T-cell (primary cell): ENCODE measurements at places on chromosomes 13 and 19.

GRCh38 chr19:49761625-49762311, 1.3 kb downstream of the TSKS start:
- DNase-seq = no peak

DNA sequence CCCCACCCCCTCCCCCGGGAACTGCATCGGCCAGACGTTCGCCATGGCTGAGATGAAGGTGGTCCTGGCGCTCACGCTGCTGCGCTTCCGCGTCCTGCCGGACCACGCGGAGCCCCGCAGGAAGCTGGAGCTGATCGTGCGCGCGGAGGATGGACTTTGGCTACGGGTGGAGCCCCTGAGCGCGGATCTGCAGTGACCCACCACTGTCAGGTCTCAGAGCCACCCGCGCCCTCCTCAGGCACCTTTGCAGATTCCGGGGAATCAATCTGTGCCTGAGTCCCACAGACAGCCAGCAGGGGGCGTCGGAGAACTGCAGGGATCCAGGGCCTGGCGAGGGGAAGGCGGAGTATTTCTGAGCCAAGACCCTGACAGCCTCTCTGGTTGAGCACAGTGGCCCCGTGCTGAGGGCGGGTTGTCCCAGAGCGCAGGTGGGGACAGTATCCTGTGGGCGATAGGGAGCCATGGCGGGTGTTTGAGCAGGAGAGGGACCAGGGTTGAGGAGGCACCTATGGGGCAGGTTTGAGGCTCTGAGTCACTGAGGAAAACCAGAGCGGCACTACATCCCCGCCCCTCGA, 30.4 kb upstream of the CYP4F8 start:
- DNase-seq = peak; percentile 66

- DNase-seq = no peak
Observed at GRCh38 chr13:91774397-91774796, 376.0 kb downstream of the GPC5 start.

- DNase-seq = no peak
Observed at GRCh38 chr19:13830741-13831536, 35.7 kb downstream of the ZSWIM4 start.

GRCh38 chr13:80755910-80756309, 415.0 kb upstream of the SPRY2 start:
- DNase-seq = no peak

DNA sequence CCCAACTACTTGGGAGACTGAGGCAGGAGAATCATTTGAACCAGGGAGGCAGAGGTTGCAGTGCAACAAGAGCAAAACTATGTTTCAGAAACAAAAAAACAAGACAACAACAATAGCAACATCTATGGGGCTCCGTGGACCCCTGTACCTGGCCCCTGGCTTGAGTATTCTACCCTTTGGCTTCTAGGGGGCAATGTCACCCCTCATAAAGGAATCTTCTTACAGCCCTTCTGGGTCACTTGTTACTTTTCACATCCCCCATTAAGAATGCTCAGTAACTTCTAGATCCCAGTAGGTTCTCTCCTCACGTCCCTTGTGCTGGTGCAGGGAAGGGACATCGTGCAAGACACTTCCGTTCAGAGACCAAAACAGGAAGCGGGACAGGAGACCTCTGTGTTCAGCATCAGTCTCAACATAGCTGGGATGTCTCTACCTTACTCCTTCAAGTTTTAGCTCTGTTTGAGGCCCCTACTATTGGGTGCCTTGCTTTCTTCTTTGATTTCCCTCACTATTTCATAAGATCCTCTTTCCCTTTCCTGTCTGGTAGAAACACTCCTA, 218.1 kb upstream of the ARGLU1 start:
- no peak for DNase-seq

DNA sequence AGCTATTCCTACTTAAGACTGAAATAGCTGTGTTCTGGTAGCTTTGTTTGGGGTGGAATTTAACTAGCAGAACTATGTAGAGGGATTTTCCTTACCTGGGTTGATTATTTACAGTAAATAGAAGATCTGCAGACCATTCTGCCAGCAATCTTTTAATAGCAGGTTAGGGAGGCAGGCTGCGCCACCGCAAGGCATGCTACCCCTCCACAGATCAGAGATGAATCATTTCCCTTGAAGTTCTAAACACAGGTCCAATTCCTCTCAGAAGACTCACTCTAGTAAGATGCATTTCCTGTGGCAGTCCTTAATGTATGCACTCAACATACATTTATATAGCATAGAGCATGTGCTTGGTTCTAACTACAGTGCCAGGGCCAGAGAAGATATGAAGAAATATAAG, 109.0 kb downstream of the TNFRSF19 start:
- no peak for DNase-seq

DNA sequence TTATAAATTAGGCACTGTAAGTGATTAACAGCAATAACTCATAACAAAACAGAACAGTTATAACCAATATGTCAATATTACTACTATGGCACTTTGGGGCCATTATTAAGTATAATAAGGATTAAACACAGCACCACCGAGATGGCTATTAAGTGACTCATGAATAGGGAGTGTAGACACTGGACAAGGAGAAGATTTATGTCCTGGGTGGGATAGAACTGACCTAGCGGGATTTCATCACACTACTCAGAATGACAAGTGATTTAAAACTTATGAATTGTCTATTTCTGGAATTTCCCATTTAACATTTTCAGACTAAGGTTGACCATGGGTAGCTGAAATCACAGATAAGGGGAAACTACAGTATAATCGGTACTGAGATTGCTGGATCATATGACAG, 79.0 kb upstream of the SLC7A1 start:
- no peak for DNase-seq

- DNase-seq = no peak
Observed at GRCh38 chr13:90533866-90534265, 813.6 kb upstream of the MIR17HG start.

DNA sequence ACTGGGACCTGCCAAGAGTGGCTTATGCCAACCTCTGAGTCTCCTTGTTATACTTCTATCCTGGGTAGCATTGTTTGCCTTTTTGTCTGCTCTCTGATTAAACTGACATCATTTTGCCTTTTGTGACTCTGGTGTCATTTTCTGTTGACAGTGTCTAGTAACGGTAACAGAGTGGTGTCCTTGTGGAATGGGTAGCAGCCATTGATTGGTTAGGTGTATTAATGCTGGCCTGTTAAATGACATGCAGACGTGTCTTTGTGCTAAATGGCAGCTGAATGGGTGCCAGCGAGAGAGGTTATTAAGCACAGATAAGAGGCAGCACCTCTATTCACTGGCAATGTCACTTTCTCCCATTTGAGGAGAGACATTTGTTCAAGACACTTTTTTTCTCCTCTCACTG, 1289.4 kb downstream of the PCDH9 start:
- no peak for DNase-seq

DNA sequence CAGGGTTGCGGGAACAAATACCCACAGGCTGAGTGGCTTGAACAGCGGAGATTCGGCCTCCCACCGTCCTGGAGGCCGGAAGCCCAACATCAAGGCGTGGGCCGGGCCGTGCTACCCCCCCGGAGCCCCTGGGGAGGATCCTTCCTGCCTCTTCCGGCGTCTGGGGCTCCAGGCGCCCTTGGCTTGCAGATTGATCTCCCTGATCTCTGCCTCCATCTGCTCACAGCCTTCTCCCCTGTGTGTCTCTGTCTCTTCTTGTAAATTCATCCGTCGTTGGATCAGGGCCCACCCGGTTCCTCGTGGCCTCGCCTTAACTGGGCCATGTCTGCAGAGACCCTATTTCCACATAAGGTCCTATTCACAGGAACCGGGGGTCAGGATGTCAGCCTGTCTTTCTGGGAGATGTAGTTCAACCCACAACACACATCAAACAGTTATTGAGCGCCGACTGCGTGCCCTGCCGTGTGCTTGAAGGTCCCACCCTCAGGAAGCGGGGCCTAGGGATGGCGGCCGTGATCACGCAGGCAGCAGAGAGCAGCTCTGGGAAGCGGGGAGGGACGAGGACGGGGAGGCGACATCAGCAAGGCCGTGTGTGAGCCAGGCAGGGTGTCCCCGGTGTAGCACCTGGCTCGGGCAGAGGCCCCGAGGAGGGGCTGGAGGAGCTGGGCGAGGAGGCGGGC, 21.3 kb downstream of the HCN2 start:
- DNase-seq = peak; percentile 32

DNA sequence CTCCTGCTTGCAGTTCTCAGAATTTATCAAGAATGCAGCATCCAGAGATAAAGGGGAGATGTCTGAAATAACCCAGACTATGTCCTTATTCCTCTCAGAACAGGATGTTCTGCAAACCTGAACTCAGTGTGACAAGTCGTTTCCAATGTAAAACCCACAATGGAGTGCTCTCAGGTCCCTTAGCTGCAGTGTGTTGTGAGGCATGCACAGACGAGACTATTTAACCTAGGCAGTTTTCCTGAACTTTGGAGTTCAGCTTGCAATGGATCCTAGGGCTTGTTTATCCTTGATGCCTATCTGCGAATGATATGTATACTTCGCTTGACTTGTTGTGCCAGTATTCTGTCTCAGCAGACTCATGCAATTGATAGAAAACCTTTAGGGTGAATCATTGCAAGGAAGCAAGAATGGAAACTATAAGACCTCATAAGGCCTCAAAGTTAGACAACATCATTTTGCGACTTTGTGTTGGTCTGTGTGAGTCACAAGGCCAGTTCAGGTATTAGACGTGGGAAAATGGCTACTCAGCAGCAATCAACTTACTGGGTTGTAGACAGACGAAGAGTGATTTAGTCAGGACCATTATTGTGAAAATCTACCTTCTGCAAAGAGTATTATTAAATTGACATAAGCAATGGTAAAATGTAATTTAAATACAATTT, 2439.9 kb upstream of the PCDH20 start:
- no peak for DNase-seq

- DNase-seq = no peak
Observed at GRCh38 chr13:99214232-99214631, 13.6 kb downstream of the UBAC2 start.

DNA sequence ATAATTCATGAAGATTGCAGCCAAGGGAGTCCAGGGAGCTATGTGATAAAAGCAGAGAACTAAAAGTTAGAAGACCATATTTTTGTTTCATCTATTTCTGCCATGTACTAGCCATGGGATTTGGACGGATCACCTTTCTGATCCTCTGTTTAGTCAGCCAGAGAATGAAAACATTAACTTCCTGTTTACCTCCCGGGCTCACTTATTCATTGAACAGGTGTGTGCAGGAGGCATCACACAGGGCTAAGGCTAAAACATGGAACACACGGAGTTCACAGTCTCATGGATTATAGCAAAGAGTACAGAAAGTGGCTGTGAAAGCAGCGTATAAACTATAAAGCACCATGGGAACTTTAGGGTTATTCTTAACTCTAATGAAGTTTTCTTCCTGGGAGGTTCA, 96.8 kb downstream of the GPR12 start:
- no peak for DNase-seq

DNA sequence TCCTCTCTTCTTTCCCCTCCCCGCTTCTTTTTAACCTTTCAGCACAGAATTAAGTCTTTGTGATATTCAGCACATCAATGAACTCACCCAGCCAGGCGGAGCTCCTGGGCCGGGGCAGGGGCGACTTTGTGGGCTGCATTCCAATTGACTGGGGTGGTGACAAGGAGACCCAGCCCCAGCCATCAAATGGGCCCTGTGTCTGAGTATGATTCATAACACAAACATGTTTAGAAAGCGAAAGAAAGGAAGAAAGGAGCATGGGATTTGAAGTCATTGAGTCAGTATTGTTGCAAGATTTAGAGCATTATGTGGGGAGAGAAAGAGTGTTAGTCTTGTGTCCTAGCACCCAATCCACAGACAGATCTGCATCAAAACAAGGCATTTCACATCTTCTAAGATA, 185.3 kb downstream of the LHFPL6 start:
- DNase-seq = no peak

DNA sequence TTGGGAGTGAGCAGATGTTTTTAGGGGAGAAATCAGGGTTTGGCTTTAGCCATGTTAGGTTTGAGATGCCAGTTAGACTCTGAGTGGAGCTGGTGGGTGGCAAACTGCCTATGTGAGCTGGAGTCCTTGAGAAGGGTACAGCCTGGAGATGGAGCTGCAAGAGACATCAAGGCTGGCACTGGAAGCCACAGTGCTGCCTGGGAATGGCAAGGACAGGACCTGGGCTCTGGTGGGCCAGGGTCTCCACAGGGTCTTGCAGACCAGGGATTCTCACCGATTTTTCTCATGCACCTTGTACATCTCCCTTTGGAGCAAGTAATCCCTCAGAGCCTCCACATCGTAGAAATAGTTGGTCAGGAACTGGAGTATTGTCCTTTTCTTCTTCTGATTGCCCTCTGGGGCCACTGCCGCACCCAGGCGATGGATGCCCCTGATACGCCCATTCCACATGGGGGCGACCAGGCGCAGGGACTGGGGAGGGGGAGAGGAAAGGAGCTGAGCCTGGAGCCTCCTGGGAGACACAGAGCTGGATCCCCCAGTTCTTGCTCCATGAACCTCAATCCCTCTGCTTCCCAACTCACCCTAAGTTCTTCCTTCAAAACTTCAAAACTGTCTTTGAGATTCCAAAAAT, 1.7 kb downstream of the DMAC2 start:
- DNase-seq = no peak

GRCh38 chr13:75220861-75221260, 261.1 kb downstream of the TBC1D4 start:
- no peak for DNase-seq

GRCh38 chr13:49456156-49456555, 12.1 kb downstream of the SETDB2 start:
- no peak for DNase-seq

DNA sequence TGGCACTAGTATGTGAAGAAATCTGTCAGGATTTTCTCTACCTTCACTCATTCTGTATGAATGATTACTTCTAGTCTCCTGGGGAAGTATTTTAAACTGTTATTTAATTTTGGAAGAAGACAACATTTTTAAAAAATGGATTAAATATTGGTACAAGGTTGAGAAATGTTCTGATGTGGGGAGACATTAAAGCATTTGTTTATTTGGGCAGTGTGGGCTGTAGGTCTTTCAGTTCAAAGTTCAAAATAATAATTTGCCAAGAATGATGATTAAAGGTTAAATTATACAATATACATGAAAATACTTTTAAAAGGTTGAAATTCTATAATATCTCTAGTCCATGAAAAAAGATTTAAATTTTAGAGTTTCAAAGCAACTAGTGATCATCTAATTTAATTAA, 194.7 kb downstream of the NHLRC3 start:
- no peak for DNase-seq

GRCh38 chr13:39586151-39586550, 16.8 kb downstream of the LHFPL6 start:
- DNase-seq = no peak

- no peak for DNase-seq
Observed at GRCh38 chr13:108342369-108343289, 73.1 kb downstream of the TNFSF13B start.

GRCh38 chr13:66994097-66994496, 236.0 kb downstream of the PCDH9 start:
- no peak for DNase-seq

- no peak for DNase-seq
Observed at GRCh38 chr19:10286803-10287737, at the start of gene ICAM4. Gene ICAM4 (plus strand): TSS chr19:10286955. CDS start chr19:10287013, 58 bp downstream.

DNA sequence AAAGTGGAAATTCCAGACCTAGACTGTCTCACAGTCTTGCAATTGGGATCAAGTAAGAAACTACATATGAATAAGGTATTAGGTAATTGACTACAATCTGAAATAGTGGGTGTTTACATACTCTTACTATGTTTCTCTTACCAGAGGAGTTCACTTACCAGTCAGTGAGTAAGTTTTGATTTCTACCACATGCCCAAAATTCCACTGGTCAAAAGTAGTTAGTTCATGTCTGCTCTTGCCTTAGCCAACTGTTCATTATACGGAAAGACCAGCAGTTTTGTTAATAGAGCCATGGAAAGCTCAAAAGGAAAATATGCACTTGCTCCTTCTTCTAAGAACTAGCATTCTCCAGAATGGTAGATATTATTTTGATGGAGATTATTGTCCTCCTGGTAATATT, 490.8 kb downstream of the RFC3 start:
- no peak for DNase-seq
